ENCODE measurements at places on chromosomes 5 and 9.

GRCh38 chr5:56893251-56893951 lies 16.0 kb upstream of the SETD9 start:
- no peak overlapping the region for H3K27ac ChIP-seq
- H3K4me3 ChIP-seq, result no peak overlapping the region
- DNase-seq, result no peak
- H3K36me3 ChIP-seq, result peaks cover 44% of the 10 kb centered on the region
- no peaks in the 10 kb centered on the region for H3K27me3 ChIP-seq

- DNase-seq, result no peak
- H3K4me3 ChIP-seq, result no peak overlapping the region
- H3K4me1 ChIP-seq, result peaks cover 7% of the 10 kb centered on the region
- no peaks in the 10 kb centered on the region for H3K27me3 ChIP-seq
These were observed 300.0 kb downstream of the PDE4D start for GRCh38 chr5:59593439-59594007.

- DNase-seq, result no peak
- no peak overlapping the region for H3K27ac ChIP-seq
- no peak overlapping the region for H3K4me3 ChIP-seq
- peaks cover 19% of the 10 kb centered on the region for H3K27me3 ChIP-seq
- H3K4me1 ChIP-seq, result no peaks in the 10 kb centered on the region
These were observed 142.0 kb downstream of the EGFLAM start for GRCh38 chr5:38400365-38400764.

DNA sequence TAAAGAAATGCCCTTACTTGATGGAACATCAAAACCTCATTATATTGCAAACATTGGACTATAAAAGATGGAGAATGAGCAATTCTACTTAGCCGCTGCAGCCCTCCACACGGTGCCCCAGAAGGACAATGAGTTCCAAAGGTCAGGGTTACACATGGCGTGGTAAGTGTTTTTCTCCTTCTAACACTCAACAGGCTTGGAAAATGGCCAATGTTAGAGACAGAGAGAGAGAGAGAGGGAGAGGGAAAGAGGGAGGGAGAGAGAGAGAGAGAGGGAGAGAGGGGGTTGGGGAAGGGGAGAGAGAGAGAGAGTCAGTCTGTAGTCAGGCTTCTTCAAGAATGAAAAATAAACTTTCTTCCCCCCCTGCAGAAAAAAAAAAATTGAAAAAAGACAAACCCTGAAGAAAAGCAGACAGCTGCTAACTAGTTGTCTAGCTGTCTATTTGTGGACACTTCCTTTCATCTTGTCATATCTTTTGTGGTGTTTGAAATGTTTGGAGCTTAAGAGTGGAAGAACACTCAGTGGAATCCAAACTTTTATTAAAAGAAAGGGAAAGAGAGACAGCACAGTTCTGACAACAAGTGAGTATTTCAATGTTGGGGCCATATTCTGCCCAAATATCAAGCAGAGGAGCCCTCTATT lies 324.8 kb downstream of the TMEM38B start:
- no peaks in the 10 kb centered on the region for H3K4me1 ChIP-seq
- H3K27ac ChIP-seq, result no peak overlapping the region
- DNase-seq, result no peak
- no peak overlapping the region for H3K4me3 ChIP-seq
- H3K27me3 ChIP-seq, result no peaks in the 10 kb centered on the region

- no peak for DNase-seq
- no peaks in the 10 kb centered on the region for H3K27me3 ChIP-seq
- no peaks in the 10 kb centered on the region for H3K36me3 ChIP-seq
These were observed 1126.9 kb upstream of the DMAC1 start for GRCh38 chr9:8926461-8926860.

- no peak for DNase-seq
- H3K4me3 ChIP-seq, result no peak overlapping the region
- H3K27ac ChIP-seq, result no peak overlapping the region
- no peaks in the 10 kb centered on the region for H3K36me3 ChIP-seq
- no peaks in the 10 kb centered on the region for H3K4me1 ChIP-seq
These were observed 128.2 kb upstream of the GAS1 start for GRCh38 chr9:87075537-87075936.

DNA sequence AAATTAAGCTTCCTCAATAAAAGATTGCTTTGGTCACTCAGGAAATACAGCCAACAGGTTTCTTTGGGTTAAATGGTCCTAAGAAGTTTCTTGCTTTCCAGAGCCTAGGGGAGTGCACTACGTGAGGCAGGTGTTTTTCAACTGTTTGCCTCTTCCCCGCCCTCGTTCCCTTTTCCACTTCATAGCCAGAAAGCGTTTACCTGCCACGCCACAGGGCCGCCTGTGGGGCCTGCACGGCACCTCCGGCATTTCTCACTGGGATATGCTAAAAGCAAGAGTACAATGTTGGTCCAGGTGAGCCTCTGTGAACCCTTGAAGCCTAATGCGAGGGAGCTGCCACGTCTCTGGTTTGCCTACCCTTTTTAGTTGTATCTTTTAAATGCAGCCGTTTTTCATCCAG lies 167.6 kb upstream of the OTULINL start:
- no peak overlapping the region for H3K4me3 ChIP-seq
- H3K27ac ChIP-seq, result no peak overlapping the region
- DNase-seq, result no peak
- peaks cover 58% of the 10 kb centered on the region for H3K4me1 ChIP-seq
- H3K27me3 ChIP-seq, result no peaks in the 10 kb centered on the region

- DNase-seq, result no peak
- H3K4me3 ChIP-seq, result no peak overlapping the region
- H3K4me1 ChIP-seq, result peaks cover 9% of the 10 kb centered on the region
- no peaks in the 10 kb centered on the region for H3K27me3 ChIP-seq
- H3K27ac ChIP-seq, result peak overlapping the region; percentile 75
These were observed 341.2 kb upstream of the CTNND2 start for GRCh38 chr5:12245429-12245828.

- DNase-seq, result no peak
- H3K4me3 ChIP-seq, result no peak overlapping the region
- H3K27me3 ChIP-seq, result no peaks in the 10 kb centered on the region
These were observed 140.7 kb downstream of the MTX3 start for GRCh38 chr5:79850316-79850822.

GRCh38 chr5:56974241-56974640 lies 22.3 kb upstream of the MIER3 start:
- H3K4me1 ChIP-seq, result no peaks in the 10 kb centered on the region
- H3K27ac ChIP-seq, result no peak overlapping the region
- no peak for DNase-seq
- peaks cover 23% of the 10 kb centered on the region for H3K27me3 ChIP-seq

- H3K4me1 ChIP-seq, result no peaks in the 10 kb centered on the region
- H3K4me3 ChIP-seq, result no peak overlapping the region
- H3K27me3 ChIP-seq, result no peaks in the 10 kb centered on the region
- H3K36me3 ChIP-seq, result peaks cover 80% of the 10 kb centered on the region
These were observed 139.9 kb upstream of the RETREG1 start for GRCh38 chr5:16756692-16757091.

DNA sequence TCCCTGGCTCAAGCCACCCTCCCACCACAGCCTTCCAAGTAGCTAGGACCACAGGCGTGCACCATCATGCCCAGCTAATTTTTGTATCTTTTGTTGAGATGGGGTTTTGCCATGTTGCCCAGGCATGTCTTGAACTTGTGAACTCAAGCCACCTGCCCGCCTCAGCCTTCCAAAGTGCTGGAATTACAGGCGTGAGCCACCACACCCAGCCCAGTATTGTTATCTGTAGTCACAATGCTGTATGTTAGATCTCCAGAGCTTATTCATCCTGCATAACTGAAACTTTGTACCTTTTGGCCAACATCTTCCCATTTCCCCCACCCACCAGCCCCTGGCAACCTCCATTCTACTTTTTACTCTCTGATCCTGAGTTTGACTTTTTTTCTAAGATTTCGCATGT lies 37.5 kb downstream of the CREBRF start:
- H3K4me3 ChIP-seq, result no peak overlapping the region
- peaks cover 4% of the 10 kb centered on the region for H3K36me3 ChIP-seq
- no peak overlapping the region for H3K27ac ChIP-seq
- DNase-seq, result no peak

- DNase-seq, result no peak
- peaks cover 25% of the 10 kb centered on the region for H3K4me1 ChIP-seq
- no peak overlapping the region for H3K4me3 ChIP-seq
- peaks cover 44% of the 10 kb centered on the region for H3K27me3 ChIP-seq
These were observed 2.8 kb downstream of the FBN2 start for GRCh38 chr5:128535251-128535650.

Data from SJSA1 (cell line).